Upper lobe of right lung (tissue), 1 donor: ENCODE measurements at places on chromosomes 3 and 15.

DNA sequence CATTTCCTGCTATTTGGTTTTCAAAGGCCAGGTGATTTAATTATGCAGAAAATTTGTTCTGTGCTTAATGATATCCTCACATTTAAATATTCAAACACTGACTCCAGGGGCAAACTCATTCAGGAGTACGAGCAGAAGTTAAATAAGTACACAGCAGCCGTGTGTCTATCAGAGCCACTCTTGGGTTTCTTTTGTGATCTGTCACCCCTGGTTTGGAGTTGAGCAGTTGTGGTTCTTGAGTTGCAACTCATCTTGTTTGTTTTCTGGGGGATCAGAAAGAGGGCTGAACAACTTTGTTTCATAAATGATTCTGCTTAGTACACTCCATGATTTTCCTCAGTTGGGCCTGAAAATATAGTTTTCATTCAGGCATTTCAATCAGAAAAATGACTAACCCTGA is 25.7 kb upstream of the PPP4R2 start:
- DNase-seq, result no peak

DNA sequence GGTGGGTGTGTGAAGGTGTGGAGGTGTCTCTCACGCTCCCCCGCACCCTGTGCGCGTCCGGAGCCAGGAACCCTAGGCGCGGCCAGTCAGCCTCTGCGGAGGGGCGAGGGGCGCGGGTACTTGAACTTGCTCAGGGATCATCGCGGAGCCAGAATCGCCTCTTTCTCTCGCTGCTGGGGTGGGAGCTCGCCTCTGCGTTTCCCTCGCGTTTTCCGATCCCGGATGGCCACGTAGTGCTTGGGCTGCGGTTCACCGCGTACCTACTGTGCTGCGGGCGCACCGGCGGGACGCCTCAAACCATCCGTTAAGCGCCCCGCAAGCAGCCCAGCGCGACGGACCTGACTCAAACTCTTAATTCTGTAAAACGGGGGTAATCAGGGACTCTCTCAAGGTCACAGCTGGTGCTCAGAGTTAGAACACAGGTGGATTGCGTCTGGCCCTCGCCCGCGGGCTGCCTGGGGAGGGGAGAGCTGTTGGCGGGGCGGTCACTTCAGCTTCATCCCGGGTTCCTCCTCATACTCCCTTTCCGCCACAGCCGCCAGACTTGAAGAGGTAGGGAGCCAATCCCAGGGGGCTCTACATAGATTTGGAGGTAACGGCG is 686 bp downstream of the MYRIP start:
- DNase-seq, result peak; percentile 59

DNA sequence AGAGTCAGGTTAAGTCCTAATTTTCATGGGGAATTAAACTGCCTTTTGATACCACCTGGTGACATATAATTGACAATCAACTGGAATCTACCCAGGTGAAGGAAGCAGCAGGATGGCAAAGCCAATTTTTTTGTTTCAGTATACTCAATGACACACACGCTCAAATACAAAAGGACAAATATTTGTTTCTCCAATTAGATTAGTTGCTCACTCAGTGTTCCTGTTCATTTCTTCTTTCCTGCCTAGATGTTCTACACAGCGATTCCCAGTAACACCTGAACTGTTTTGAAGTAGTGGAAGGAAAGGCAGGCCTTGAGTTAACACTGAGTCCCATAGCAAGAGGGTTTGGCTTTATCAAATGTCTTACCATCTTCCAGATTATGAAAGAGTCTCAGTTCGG is 157.5 kb downstream of the PDZRN3 start:
- no peak for DNase-seq

- DNase-seq, result no peak
Observed at GRCh38 chr15:85164841-85165466, 183.3 kb downstream of the PDE8A start.

- DNase-seq, result no peak
Observed at GRCh38 chr3:63979093-63979885, 44.0 kb downstream of the PSMD6 start.

GRCh38 chr15:67013696-67014095 is 51.7 kb upstream of the SMAD3 start:
- no peak for DNase-seq

DNA sequence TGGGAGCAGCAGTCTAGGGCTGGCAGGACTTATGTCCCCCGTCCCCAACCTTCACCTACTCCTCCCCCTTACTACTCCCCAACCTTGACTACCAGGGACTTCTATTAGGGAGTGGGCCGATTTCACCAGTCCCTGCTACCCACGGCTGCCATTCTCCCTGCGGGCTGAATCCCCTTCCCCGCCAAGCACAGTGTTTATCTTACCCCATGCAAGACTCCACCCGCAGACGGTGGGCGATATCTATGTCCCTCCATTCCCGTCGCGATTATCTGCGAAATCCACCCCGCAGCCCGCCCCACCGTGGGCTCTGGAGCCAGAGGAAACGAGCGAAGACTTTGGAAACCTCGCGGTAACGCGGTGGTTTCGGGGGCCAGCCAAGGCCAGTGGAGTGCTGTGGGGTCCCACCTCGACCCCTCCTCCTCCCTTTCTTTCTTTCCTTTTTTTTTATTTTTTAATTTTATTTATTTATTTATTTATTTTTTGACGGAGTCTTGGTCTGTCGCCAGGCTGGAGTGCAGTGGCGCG is 4.7 kb downstream of the ISLR2 start:
- DNase-seq, result no peak

DNA sequence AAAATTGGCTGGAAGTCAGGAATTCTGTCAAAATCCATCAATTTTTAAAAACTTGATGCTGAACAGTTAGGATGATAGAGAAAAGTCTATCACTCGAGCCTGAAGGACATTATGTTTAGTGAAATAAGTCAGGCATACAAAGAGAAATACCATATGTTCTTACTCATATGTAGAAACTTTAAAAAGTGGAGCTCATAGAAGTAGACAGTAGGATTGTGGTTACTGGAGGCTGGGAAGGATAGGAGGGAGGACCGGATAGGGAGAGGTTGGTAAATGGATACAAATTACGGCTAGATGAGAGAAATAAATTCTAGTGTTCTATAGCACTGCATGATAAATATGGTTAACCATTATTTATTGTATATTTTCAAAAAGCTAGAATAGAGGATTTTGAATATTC is 389.5 kb upstream of the RASGRP1 start:
- no peak for DNase-seq
